Stimulated activated CD8-positive, alpha-beta memory T cell treated with anti-CD3 and anti-CD28 coated beads, Interleukin-7, amount 100 ng/mL, for 48 hours (primary cell): ENCODE measurements at places on chromosomes 16 and 17.
A peak's percentile ranks its signal among the peaks of the same experiment; 100 is the strongest.

- DNase-seq: no peak
Observed at GRCh38 chr16:12930881-12931280, 29.5 kb downstream of the SHISA9 start.

GRCh38 chr17:56111706-56112485 is 41.4 kb upstream of the ANKFN1 start:
- DNase-seq: no peak

- no peak for DNase-seq
Observed at GRCh38 chr16:77849646-77850258, 61.4 kb downstream of the VAT1L start.

DNA sequence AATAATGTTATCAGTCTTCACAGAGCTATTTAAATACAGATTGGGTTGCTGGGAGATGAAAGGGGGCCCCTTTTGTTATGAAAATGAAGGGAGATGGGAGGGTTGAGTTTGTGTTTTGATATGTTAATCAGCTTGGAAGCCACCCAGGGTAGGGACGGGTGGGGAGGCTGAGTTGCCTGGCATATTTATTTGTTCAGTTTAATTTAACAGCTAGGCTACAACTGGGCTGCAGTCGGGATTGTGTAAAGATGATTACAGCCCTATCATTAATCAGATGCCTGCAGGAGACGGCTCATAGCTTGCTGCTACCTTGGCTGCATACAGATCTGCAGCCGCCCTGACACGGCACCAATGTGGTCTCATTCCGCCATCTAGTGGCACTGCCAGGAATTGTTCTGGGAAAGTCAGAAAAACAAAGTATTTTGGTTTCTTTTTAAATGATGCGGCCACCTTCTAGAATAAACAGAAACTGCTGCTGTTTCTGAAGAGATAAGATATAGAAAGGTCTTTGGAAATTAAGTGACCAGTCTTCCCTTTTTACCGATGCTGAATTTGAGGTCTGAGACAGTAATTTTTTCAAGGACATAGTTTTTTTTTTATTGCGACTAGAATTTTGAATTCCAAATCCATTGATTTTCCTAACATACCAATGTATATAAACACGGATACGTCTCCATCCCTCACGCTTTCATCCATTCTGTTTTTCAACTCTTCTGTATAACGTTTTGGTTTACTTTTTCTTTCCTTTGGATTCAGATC is 458.0 kb upstream of the ASIC2 start:
- peak; percentile 8 for DNase-seq

- DNase-seq: no peak
Observed at GRCh38 chr16:31471241-31471874, 594 bp upstream of the TGFB1I1 start.

DNA sequence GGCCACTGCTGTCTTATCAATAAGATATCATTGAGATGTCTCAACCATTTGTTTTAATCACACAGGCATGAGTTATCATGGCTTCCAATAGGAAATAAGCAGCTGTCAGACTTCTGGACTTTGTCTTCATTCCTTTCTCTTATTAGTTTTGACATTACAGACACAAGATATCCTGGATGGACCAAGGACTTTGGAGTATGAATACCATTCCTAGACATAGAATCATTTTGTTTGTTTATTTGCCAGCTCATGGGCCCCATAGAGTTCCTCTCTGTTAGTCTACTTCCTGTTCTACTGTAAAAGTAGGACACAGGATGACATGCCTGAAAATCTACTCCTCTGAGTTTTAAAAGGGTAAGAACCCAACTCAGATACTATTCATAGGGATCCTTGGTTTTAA is 77.7 kb upstream of the KCNJ16 start:
- no peak for DNase-seq

DNA sequence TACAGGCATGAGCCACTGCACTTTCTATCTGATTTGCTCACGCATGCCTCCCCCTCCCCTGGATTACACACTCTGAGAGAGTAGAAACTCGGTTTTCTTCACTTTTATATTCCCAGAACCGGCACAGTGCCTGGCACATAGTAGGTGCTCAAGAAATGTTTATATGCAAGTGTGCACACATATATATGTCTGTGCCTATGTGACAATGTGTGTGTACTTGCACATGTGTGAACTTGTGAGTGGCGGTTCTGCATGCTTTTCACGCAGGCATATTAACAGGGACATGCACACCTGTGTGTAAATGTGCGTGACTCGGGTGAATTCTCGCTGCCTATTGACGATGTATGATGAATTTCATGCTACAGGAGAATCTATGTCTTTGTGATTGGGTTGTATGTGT is 22.1 kb upstream of the IL21R start:
- DNase-seq: no peak

DNA sequence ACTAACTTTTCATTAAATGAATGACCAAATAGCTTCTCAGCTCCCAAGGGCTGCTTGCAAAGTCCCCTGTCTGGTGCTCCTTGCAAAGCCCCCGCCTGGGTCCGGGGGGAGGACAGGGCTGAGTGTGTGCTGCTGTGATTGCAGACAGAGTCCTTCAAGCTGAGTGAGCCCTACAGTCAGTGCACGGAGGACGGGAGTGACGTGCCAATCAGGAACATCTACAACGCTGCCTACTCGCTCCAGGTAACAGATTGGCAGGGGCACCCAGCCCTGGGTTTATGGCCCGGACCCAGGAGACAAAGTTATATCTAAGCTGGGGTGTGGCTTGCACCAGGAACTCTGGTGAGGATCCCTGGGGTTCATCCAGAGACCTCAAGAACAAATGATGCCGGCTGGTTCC is 27.1 kb downstream of the SCNN1G start:
- no peak for DNase-seq
